Activated CD8-positive, alpha-beta T cell treated with anti-CD3 and anti-CD28 coated beads for 36 hours (primary cell): ENCODE measurements at places on chromosomes 16 and 17. TPM values are rescaled to one million over a fixed set of nuclear protein-coding genes. Genes with fewer than 3 reads are reported as not detected.

The SRCIN1 gene
- 1.1 TPM for total RNA-seq

DNA sequence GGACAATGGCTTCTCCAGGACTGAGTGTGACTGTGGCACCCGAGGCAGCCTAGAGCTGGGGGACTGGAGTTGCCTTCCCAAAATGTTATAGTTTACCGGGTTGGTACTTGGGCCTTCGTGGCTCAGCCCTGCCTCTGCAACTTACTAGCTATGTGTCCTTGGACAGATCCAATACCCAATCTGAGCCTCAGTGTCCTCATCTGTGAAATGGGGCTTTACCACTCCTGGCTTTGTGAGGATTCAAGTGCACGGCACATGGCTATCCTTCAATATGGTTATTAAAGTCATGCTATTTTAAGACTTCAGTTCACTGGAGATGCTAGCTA, 9.6 kb downstream of the IRX5 start:
- peaks cover 15% of the 10 kb centered on the region for H3K4me1 ChIP-seq
- no peaks in the 10 kb centered on the region for H3K36me3 ChIP-seq
- no peak overlapping the region for H3K27ac ChIP-seq
- peaks cover 70% of the 10 kb centered on the region for H3K27me3 ChIP-seq
- H3K4me3 ChIP-seq, result no peak overlapping the region

GRCh38 chr17:41421116-41421515, 3.3 kb downstream of the KRT37 start:
- H3K4me3 ChIP-seq, result no peak overlapping the region
- H3K27me3 ChIP-seq, result no peaks in the 10 kb centered on the region
- no peak overlapping the region for H3K27ac ChIP-seq
- peaks cover 4% of the 10 kb centered on the region for H3K4me1 ChIP-seq
- no peak for DNase-seq
- no peaks in the 10 kb centered on the region for H3K36me3 ChIP-seq

DNA sequence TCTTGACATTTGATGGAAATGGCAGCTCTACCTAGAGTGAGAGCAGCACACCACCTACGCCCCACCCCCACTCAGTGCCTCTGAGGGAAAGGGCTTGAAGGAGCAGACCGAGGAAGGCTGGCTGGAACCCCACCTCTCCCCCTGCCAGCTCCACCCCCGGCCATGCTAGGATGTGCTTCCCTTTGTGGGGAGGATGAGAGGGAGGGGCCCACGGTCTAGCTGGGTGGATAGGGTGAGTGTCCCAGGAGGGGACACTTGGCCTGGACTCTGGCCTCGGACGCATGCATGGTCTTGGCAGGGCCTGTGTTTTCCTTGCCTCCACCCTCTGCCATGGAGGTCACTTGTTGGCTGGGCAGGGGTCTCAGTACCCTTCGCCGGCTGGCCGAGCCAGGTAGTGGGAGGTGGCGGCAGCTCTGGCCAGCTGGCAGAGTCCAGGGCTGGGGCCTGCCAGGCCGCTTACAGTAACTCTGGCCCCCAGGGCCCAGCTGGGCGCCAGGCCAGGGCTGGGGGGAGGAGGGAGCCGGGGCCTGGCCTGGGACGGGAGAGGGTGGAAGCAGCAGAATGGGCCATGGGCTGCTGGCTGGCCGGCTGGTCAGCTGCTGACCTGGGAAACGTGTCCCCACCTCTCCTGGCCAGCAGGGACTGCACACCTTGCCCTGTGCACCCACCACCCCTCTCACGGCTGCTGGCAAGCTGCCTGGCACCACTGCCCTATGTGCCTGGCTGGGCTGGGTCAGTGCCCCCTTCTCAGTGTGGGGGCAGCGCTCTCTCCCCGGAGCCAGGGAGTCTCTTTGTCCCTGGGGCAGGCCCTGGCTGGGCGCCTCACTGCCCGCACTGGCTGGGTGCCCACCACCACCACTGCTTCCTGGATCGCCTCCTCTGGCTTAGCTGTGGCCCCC, 23.0 kb downstream of the RARA start:
- peaks cover 71% of the 10 kb centered on the region for H3K4me1 ChIP-seq
- no peaks in the 10 kb centered on the region for H3K27me3 ChIP-seq
- H3K4me3 ChIP-seq, result peak overlapping the region; percentile 15
- H3K27ac ChIP-seq, result peak overlapping the region; percentile 80
- peaks cover 38% of the 10 kb centered on the region for H3K36me3 ChIP-seq
- DNase-seq, result peak; percentile 59

DNA sequence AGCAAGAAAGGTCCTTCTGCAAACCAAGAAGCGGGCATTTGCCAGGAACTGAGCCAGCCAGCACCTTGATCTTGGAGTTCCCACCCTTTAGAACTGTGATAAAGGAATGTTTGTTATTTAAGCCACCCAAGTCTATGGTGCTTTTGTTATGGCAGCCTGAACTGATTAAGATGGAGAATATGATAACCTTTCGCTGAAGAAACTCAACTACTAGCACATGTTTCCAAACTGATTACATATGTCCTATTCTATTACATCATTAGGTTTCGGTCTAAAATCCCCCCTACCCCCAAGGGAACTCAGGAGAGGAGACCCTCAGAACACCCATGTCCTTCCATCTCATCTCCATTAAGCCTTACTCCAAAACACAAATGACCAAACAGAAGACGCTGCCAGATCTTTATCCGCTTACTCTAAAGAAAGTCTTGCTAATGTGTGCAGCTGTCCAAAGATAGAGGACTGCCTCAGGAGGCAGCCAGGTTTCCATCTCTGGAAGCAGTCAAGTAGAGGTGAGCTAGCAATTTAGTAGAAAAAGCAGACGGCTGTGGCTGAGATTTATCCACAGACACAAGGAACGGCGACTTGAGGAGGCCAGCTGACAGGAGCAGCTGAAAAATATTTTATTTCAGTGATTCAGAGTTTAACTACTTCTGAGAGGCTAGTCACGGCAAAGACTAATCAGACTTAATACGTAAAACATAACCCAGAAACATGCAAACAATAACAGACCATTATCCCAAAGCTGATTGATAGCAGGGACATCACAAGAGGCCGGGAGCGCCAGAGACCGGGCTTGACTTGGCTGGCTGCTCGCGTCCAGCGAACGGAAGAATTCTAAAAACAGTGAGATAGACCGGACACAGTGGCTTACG, 611.4 kb upstream of the CDH5 start:
- H3K27ac ChIP-seq, result no peak overlapping the region
- H3K27me3 ChIP-seq, result no peaks in the 10 kb centered on the region

GRCh38 chr16:19153876-19154275, 14.2 kb upstream of the SYT17 start:
- H3K27me3 ChIP-seq, result peaks cover 6% of the 10 kb centered on the region
- H3K4me3 ChIP-seq, result no peak overlapping the region
- H3K36me3 ChIP-seq, result no peaks in the 10 kb centered on the region

DNA sequence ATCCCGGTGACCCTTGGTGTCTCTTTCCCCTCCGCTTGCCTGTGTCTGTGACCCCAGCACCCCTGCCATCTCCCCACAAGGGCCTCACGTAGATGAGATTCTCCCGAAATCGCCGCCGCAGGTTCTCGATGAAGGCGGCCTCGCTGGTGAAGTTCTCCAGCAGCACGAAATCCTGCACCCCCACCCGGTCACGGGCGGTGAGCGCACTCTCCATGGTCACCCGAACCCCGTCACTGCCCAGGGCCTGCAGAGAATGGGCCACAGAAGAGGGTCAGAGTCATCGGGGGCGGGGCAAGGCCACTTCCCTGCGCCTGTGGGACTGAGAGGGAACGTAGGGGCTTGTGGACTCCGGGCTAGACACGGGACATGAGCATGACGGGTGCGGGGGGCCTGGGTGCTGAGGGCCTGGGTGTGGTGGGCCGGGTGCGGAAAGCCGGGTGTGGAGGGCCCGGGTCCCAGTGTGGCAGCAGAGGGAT, 8.4 kb downstream of the MYO1C start:
- no peak for DNase-seq
- no peaks in the 10 kb centered on the region for H3K27me3 ChIP-seq
- no peak overlapping the region for H3K4me3 ChIP-seq
- no peaks in the 10 kb centered on the region for H3K36me3 ChIP-seq
- no peak overlapping the region for H3K27ac ChIP-seq

The MMP15 gene
- 0.63 TPM for total RNA-seq

The FKBP10 gene
- 1.2 TPM for total RNA-seq

GRCh38 chr16:22052980-22053379, 39.4 kb upstream of the VWA3A start:
- peaks cover 22% of the 10 kb centered on the region for H3K4me1 ChIP-seq
- H3K27ac ChIP-seq, result no peak overlapping the region
- no peaks in the 10 kb centered on the region for H3K27me3 ChIP-seq
- H3K4me3 ChIP-seq, result no peak overlapping the region

The BCL6B gene
- 2.4 TPM for total RNA-seq

The ZMYND15 gene
- total RNA-seq, result not detected

GRCh38 chr17:44787271-44787940, 28.6 kb downstream of the ADAM11 start:
- no peaks in the 10 kb centered on the region for H3K36me3 ChIP-seq
- no peak overlapping the region for H3K4me3 ChIP-seq
- DNase-seq, result no peak
- no peaks in the 10 kb centered on the region for H3K4me1 ChIP-seq
- H3K27ac ChIP-seq, result no peak overlapping the region
- H3K27me3 ChIP-seq, result no peaks in the 10 kb centered on the region

GRCh38 chr17:43745541-43745940, 13.1 kb downstream of the SOST start:
- peaks cover 25% of the 10 kb centered on the region for H3K27me3 ChIP-seq
- no peak overlapping the region for H3K4me3 ChIP-seq
- no peak overlapping the region for H3K27ac ChIP-seq
- H3K4me1 ChIP-seq, result no peaks in the 10 kb centered on the region

GRCh38 chr17:45432405-45433158, at the start of gene ARHGAP27:
ARHGAP27 (minus strand) TSS chr17:45432870; CDS start chr17:45430279, 2,591 bp downstream.
- peaks cover 6% of the 10 kb centered on the region for H3K27me3 ChIP-seq
- H3K36me3 ChIP-seq, result no peaks in the 10 kb centered on the region
- DNase-seq, result no peak
- H3K4me3 ChIP-seq, result peak within 1 kb of the TSS; percentile 76
- peaks cover 14% of the 10 kb centered on the region for H3K4me1 ChIP-seq

- H3K36me3 ChIP-seq, result peaks cover 2% of the 10 kb centered on the region
- H3K27ac ChIP-seq, result no peak overlapping the region
- DNase-seq, result peak; percentile 21
These were observed 36.0 kb downstream of the CHD9 start for GRCh38 chr16:53090591-53091411.

The KRT27 gene
- not detected for total RNA-seq

DNA sequence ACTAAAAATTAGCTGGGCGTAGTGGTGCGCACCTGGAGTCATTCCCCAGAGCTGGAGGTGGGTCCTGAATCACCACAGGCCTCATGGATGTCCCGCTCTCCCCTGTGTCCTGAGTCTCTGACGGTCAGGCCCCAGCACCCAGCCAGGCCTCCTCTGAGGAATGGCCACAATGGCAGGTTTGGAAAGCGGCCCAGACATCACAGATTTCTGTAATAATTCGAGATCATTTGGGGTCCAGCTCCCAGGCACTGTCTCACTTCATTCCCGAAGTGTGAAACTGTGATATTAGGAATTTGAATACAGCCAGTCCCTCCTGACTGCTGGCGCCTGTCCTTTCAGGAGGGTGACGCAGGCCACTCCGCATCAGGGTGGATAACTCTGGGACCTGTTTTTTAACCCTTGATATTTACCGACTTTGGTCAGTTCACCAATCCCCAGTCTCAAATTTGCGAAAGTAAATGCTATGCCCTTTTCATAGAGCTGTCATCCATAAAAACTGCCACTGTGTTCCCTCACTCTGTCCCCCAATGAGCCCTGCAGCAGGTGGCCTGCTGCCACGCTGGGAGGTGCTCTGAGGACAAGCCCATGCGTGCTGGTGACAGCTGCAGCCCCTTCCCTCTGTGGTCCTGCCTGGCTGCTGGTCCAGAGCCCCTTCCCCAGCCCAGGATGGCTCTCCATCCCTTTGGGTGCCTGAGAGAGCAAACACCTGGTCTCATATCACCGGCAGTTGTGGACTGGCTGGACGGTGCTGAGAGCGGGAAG, 28.3 kb upstream of the RPTOR start:
- no peaks in the 10 kb centered on the region for H3K36me3 ChIP-seq
- no peaks in the 10 kb centered on the region for H3K4me1 ChIP-seq
- no peak overlapping the region for H3K4me3 ChIP-seq
- no peak overlapping the region for H3K27ac ChIP-seq
- peaks cover 2% of the 10 kb centered on the region for H3K27me3 ChIP-seq

The MSLN gene
- total RNA-seq, result not detected

DNA sequence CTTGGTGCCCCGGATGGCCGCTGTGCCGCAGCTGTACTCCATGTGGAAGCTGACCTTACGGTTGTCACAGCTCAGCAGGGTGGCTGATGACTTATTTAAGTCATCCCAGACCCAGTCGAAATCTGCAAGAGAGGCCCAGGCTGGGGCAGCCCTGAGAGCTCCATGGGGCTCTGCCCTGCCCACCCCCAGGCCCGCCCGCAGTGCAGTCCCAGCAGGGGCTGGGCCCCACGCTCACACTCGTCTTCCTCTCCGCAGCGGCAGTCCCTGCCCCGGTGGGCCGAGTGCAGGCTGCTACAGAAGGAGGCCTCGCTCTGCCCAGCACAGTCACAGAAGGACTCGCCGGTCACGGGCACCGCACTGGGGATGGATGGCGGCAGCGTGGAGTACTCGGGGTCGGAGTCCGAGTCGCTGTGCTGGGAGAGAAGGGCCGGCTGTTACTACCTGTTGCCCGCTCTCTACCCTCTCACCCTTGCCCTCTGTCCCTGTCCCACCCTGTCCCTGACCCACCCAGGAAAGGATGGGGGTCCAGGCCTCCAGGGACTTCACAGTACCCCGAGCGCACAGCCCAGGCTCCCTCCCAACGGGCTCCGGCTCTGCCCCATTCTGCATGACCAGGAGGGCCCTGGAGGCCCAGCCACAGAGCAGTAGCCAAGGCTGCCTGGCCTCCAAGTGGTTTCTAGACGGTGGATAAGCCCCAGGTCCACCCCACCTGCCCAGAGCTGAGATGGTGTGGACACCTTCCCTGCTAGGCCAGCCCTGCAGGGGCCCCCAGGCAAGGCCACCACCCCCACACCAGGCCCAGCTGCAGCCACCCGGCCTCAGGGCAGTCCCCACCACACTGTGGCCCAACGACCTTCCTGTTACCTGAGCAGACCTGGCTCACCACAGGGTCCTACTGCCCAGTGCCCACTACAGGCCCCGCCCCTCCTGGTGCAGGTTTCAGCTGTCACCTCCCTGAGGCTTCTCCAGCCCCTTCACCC, 3.9 kb downstream of the SPSB3 start:
- no peak for DNase-seq
- H3K4me1 ChIP-seq, result peaks cover 20% of the 10 kb centered on the region
- no peak overlapping the region for H3K4me3 ChIP-seq
- H3K27me3 ChIP-seq, result no peaks in the 10 kb centered on the region

- no peaks in the 10 kb centered on the region for H3K27me3 ChIP-seq
- no peak overlapping the region for H3K27ac ChIP-seq
- no peak for DNase-seq
- no peaks in the 10 kb centered on the region for H3K4me1 ChIP-seq
These were observed 42.3 kb upstream of the MTSS2 start for GRCh38 chr16:70728150-70728549.

The CACNG3 gene
- not detected for total RNA-seq

GRCh38 chr17:40170325-40170724, 6.9 kb upstream of the RAPGEFL1 start:
- no peak overlapping the region for H3K4me3 ChIP-seq
- no peak for DNase-seq
- H3K27ac ChIP-seq, result no peak overlapping the region
- H3K4me1 ChIP-seq, result peaks cover 7% of the 10 kb centered on the region
- no peaks in the 10 kb centered on the region for H3K27me3 ChIP-seq
- H3K36me3 ChIP-seq, result peaks cover 45% of the 10 kb centered on the region

- H3K27me3 ChIP-seq, result no peaks in the 10 kb centered on the region
- H3K4me1 ChIP-seq, result peaks cover 21% of the 10 kb centered on the region
- no peak overlapping the region for H3K27ac ChIP-seq
These were observed 35.8 kb downstream of the TANC2 start for GRCh38 chr17:63001689-63002394.

- DNase-seq, result no peak
- no peaks in the 10 kb centered on the region for H3K36me3 ChIP-seq
- H3K4me3 ChIP-seq, result no peak overlapping the region
- H3K4me1 ChIP-seq, result peaks cover 11% of the 10 kb centered on the region
- H3K27ac ChIP-seq, result no peak overlapping the region
These were observed 3.0 kb downstream of the CDH1 start for GRCh38 chr16:68739964-68740627.
